EH (cell line): ENCODE measurements at places on chromosomes 6 and 20.

- no peak for DNase-seq
Observed at GRCh38 chr6:36389353-36389752, 1.9 kb upstream of the ETV7 start.

DNA sequence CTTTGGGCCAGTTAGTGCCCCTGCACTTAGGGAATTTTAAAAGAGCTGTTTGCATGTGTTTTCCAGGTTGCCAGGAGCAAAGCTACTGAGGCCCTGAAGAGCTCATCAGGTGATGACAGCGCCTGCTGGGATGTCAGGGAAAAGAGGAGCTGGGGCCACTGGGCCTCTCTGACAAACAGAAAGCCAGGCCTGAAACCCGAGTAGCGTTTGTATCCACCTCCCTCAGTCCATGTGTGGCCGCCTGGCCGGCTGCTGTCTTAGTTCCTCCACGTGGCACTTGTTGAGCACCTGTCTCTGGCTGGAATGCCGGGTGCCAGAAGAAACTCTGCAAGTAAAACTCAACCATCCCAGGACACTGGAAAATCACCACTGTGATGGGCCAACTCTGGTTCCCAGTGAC, 601.2 kb downstream of the CDH26 start:
- no peak for DNase-seq

DNA sequence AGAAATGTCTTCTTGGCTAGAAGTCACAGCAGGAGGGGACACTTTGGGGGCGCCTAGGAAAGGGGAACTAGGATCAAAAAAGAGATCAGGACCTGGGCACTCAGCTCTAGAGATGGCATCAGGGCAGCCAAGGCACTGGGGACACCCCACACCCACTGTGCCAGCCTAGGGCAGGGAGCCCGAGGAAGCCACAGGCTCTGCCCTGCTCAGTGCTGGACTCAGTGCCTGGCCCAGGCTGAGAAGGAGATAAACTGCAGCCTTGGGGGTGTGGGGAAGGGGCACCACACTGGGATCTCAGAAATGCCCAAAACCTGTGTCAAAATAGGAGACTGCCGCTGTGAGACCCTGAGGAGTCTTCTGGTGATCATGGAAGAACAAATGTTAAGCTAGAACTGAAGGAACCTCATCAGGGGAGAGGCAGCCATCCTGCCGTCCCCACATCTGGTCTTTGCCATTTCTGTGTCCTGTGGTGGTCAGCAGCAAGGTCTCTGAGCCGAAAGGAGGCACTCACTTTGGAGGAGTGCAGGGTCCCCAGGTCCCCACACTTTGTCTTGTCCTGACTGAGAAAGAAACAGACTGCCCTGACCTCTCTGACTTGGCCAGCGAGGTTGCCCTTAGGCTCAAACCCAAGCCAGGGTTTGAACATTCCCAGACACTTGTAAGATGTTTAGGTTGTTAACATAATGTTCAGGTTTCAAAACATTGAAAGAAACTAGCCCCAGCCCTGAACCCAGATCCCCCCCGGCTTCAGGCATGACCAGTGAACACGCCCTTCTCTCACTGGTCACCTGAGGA, 2.3 kb downstream of the ARFRP1 start:
- no peak for DNase-seq

DNA sequence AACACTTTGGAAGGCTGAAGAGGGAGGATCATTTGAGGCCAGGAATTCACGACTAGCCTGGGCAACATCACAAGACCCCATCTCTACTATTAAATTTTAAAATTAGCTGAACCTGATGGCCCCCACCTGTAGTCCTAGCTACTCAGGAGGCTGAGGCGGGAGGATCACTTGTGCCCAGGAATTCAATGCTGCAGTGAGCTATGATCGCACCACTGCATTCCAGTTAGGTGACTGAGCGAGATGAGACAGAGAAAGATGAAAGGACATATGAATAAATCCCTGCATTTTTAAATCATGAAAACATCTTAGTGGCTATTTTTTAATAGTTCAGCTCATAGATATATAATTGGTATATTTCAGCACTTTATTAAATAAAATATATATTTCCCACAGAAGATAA, 93.8 kb downstream of the GPR63 start:
- DNase-seq: no peak
